ENCODE measurements at places on chromosomes 3 and 15.
A peak's percentile ranks its signal among the peaks of the same experiment; 100 is the strongest.

DNA sequence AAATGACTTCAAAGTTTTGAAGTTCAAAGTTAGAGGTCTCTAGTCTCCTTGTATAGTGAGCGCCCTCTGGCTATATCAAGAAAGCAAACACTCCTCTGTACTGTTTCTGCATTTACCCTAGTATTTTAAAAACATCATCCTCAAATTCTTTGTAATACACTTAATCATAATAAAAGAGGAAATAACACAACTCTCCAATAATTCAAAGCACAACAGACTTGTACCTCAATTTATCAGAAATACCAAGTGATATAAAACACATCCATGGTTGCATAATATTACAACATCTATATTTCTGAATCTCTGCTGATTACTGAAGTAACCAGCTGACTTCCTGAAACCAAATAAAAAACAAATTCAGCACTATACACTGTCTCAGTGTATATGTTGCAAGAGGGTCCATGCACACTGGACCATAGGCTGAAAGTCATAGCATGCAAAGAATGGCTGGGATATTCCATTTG lies 12.5 kb downstream of the PLOD2 start:
- no peak for DNase-seq

- DNase-seq = no peak
These were observed 113.6 kb downstream of the NEO1 start for GRCh38 chr15:73165844-73166243.

DNA sequence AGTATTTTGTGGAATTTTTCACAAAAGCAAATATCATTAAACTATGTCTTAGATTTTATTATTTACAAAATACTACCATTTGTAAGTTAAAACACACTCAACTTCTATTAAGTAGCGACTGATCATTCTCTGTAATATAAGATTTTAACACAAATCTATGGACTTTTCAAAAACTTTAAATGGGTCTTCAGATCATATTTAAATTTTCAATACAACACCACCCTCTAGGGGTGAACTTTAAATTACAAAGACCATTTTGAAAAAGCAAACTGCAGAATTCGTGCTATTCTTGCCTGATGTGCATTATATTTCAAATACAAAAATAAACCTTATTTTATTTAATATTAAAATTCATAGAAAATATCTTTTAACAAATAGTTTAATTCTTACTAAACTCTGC lies 8.2 kb upstream of the VGLL4 start:
- DNase-seq = peak; percentile 36

GRCh38 chr3:56831572-56831971 lies 29.8 kb upstream of the ARHGEF3 start:
- DNase-seq = no peak

- no peak for DNase-seq
These were observed 2.0 kb downstream of the B2M start for GRCh38 chr15:44713006-44713966.
